Stimulated activated memory B cell treated with anti-CD40 and anti-IgM and Interleukin-4, amounts not matched to agents 10 μg/mL and 1 μg/mL and 100 μg/mL, for 72 hours (primary cell): ENCODE measurements at places on chromosomes 13 and 19.

- no peak for ATAC-seq
Measured at GRCh38 chr13:111130116-111130508, 15.0 kb downstream of the ARHGEF7 start.

- ATAC-seq: no peak
Measured at GRCh38 chr19:29789007-29789406, 22.8 kb upstream of the CCNE1 start.

GRCh38 chr13:50616101-50616500, 227.4 kb downstream of the DLEU7 start:
- no peak for ATAC-seq

DNA sequence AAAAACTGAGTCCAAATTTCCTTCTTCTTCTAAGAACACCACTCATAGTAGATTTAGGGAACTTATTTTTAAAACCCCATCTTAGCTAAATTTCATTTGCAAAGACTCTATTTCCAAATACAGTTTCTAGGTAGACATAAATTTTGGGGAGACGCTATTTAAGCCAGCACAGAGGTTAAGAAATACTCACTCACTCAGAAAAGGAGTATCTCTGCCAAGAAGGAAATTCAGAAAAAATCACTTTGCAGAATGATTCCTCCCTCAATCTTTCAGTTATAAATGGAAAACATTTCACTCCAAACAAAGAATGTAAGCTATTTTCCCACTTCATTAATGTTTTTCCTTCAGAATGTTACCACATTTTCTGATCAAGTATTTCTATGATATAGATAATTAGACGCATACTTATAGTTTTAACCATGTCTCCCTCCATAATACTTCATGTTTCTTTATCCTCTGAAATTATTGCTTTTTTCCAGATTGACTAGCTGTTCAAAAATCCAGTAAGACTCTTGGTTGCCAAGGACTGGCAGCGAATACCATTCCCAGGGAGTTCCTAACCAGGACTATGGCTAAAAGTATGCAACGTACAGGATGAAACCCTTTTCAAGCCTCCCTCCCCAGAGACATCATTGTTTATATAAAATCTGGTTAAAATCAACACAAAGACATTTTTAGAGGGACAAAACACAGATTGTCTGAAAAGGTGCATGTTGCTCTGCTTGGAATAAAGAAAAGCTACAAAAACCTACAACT, 52.5 kb upstream of the RXFP2 start:
- ATAC-seq: no peak

- no peak for ATAC-seq
Measured at GRCh38 chr19:50152578-50152977, 10.5 kb downstream of the IZUMO2 start.

DNA sequence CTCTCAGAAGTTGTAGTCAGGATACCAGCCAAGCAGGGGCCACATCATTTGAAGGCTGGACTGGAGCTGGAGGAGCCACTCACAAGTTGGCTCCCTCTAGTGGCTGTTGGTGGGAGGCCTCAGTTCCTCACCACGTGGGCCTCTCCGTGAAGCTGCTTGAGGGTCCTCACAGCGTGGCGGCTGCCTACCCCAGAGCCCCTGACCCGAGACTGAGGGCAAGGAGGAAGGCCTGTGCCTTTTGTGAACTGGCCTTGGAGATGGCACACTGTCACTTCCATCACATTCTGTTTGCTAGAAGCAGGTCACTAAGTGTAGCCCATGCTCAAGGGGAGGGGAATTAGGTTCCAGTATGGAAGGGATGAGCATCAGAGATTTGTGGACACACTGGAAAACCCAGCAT, 14.6 kb downstream of the GNA11 start:
- ATAC-seq: peak; percentile 66

DNA sequence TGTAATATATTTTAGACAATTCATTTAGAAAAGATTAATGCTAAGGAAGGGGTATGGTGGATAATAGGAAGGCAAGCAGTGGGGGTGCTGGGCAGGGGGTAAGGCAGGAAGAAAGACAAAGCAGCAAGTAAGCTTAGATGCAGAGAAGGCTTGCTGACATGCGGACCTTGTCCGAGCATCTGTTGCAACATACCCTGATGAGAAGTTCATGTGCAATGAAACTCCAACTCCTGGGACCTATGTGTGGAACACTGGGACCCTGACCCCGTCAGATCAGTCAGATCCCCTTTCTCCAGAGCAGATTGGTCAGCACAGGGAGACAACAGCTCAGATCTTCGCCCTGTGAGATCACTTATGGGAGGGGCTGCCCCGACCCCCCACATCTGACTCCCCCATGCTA, 71.3 kb upstream of the ZNF599 start:
- ATAC-seq: no peak

DNA sequence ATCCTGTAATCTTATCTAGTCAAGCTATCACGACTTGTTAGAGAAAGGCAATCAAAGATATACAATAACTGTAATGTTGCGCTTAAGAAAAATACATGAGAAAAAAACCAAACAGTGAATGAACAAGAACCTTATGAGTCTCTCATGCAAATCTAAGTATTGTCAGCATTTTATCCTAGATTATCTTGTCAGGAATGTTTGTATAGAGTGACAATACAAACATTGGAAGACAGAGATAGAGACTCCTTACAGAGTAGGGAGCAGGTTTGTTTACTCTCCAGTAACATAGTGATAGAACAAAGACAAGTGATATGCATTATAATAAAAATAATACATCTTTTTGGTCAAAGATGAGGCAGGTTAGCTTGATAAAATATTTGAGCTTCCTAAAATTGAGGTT, 444.8 kb downstream of the SLITRK5 start:
- ATAC-seq: no peak

- ATAC-seq: no peak
Measured at GRCh38 chr13:113761136-113761535, 2.1 kb downstream of the TMEM255B start.

DNA sequence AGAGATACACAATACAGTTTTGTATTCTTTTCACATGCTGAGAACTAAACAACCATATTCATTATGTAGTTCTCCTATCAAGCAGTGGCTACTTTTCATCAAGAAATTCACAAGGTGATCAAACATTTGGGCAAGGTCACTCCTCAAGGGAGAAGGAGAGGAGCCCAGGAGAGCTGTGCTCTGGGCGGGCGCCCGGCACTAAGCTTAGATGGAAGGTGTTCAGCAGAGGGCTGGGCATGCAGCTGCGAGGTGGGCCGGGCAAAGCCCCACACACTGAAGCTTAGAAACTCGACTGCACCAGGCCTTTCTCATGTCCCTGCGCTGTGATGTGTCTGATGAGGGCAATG, 30.4 kb upstream of the SPACA7 start:
- ATAC-seq: no peak

GRCh38 chr13:22497991-22498780, 682.6 kb upstream of the SGCG start:
- no peak for ATAC-seq

DNA sequence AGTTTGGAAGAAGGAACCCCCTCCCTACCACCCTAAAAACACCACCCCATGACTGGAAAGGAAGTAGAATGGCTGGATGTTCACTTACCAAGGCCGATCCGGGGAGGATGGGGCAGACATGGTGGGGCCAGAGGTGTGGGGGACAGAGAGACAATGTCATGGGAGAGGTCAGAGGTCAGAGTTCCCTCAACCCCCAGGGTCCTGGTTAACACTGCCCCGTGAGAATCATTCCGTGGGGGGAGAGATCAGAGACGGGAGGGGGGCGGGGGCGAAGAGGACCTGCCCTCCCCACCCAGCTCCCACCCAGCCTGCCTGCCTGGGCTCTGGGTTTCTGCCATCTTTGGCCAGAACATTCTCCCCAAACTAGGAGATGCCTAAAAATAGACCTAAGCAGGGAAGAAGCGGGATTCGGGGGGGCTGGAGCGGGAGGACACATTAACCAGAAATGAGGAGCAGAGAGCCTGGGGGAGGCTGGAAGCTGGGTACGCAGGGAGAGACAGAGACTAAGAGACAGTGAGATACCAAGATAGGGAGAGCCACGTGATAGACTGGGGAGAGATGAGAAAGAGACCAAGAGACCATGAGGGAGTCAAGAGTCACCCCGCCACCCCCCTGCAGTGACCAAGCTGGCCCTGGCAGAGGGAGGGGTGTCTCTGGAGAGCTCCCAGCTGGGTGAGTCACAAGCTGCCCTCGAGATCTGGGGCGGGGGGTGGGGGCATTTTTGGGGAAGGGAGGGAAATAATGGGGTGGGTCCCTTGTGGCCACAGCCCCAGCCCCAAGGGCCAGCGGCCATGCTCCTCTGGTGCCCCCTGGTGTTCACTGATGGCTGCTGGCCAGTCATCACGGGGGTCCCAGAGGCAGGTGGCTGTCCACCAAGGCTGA, 6.1 kb upstream of the KANK2 start:
- no peak for ATAC-seq

- no peak for ATAC-seq
Measured at GRCh38 chr19:40312533-40312932, 27.4 kb upstream of the AKT2 start.

DNA sequence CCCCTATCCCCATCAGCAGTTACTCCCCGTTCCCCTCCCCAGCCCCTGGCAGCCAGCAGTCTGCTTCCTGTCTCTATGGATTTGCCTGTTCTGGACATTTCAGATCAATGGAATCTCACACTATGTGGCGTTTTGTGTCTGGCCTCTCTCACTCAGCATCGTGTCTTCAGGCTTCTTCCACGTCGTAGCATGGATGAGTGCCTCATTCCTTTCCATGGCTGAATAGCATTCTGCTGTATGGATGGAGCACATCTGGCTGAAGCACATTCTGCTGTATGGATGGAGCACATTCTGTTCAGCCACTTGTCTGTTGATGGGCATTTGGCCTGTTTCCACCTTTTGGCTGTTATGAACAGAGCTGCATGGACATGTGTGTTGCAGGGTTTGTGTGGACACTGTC, 29.5 kb downstream of the CRTC1 start:
- no peak for ATAC-seq

- no peak for ATAC-seq
Measured at GRCh38 chr13:48165063-48165462, 67.9 kb upstream of the ITM2B start.

DNA sequence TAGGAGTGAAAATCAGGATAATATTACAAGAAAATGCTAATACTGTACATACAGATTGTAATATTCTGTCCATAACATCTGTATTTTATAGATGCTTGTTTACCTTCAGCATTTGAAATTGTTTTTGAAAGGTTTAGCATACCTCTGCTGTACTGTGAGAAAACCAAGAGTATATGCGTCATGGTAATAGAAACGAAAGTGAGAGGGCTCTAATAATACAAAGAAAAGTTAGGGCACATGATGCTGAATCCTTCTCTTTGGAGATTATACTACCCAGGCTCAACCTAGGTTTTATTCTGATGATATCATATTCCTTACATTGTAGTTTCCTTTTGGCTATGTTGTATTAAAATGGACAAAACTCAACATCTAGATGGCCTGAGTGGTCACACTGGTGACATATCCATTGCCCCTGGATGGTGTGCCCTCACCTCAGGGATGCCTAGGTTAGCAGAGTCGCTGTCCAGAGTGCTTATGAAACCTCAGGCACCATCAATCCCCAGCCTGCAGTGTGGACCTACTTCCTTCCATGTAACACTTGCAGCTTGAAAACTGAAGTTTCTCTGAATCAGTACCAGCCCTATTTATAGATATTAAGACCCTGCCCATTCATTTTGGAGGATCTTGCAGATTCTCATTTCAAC, 253.7 kb downstream of the KCTD12 start:
- no peak for ATAC-seq

- ATAC-seq: peak; percentile 31
Measured at GRCh38 chr19:55208880-55209692, at the start of gene PTPRH. Gene PTPRH, minus strand, starts transcription at chr19:55209501. Its CDS starts 68 bp downstream, at chr19:55209433.

DNA sequence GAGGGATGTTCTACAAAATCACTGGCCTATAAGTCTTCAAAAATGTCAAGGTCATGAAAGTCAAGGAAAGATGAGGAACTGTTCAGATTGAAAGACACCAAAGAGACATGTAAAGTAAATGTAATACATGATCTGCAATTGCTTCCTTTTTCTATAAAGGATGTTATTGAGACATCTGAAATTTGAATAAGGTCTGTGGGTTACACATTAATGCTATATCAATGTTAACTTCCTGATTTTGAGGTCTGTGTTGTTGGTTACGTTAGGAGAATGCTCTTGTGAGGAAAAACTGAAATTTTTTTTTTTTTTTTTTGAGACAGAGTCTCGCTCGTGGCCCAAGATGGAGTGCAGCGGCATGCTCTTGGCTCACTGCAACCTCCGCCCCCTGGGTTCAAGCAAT, 197.4 kb downstream of the RGCC start:
- peak; percentile 41 for ATAC-seq

DNA sequence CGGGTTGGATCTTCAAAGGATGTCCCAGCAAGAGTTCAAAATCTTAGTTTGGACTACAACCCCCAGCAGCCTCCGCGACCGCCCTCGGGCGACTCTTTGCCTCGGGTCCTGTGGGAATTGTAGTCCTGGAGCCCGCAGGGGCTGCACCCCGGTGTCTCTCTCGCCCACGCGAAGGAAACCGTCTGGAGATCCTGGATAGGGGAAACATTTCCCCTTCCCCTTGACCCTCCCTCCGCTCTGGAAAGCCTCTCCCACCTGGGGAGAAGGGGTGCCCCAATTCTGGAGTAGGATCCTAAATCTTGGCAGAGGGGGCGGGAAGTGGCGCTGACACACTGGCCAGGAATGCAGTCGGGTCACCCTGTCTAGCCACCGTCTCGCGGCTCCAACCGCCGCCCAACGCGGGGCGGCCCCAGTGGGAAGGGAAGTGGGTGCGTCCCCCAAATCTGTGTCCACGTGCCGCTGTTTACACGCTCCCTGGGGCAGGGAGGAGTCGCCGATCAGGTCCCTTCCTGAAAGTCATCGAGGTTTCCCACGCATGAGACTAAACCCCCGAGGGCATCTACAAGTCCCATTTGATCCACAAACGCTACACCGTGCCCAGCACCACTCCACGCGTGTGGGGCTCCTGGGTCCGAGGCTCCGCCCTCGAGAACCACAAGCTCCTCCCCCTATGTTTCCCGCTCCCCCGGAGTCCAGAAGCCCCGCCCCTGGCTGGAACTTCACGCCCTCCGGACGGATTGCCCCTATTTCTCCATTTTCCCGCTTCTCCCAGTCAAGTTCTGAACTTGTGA, 761 bp upstream of the PPP1R13L start:
- ATAC-seq: peak; percentile 81

GRCh38 chr19:27738569-27739193, 1474.3 kb downstream of the UQCRFS1 start:
- ATAC-seq: no peak

- ATAC-seq: no peak
Measured at GRCh38 chr19:45306518-45307027, 16.1 kb downstream of the CKM start.

- ATAC-seq: no peak
Measured at GRCh38 chr13:20274466-20274865, 42.3 kb upstream of the GJB6 start.
